HEK293T (cell line): ENCODE measurements at places on chromosomes 5 and 9.

GRCh38 chr5:124519396-124519795 is 227.0 kb downstream of the ZNF608 start:
- no peak for DNase-seq

DNA sequence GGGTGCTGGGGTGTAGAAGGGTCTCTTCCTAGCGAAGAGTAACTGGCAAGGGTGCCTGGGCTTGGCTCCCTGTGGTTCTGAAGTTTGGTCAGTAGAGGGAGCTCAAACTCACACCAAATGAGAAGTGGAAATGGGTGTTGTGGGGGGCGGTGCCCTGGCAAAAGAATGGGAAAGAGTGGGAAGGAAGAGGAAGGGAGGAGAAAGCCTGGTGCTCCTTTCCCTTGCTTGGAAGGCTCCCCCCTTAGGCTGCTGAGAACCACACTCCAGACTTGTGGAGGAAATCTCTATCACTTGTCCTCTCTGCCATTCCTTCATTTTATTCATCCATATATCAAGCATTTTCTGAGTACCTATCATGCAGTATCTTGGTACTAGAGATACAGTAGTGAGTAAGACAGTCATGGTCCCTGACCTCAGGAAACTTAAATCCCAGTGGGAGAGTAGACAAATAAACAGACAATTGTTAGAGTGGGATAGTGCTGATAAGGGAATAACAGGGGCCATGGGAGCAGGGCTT is 13.0 kb downstream of the SLC4A9 start:
- DNase-seq, result peak; percentile 77

DNA sequence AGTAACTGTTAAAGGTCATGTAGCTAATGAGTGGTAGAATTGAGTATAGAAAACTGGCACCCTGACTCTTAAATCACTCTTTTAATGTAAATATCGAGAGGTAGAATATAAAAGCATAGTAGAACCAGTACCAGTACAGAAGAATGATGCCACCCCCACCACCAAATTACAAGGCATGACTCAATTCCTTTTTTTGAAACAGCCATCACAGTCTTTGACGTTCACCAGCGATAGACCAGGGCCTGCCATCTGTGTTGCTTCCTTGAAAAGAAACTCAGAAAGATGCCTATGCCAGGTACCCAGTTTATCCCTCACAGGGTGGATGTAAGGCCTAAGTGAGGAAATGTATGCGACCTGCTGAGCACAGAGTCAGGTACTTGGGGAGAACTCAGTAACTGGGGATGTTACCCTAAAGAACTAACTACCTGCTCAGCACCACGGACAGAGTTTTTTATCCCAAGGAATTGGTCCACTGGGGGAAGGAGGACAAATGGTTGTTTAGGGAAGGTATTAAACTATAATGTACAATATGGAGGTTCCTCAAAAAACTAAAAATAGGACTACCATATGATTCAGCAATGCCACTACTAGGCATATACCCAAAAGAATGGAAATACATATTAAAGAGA is 116.5 kb downstream of the BRINP1 start:
- DNase-seq, result no peak

GRCh38 chr5:123937230-123937629 is 425.3 kb downstream of the CSNK1G3 start:
- DNase-seq, result peak; percentile 46

DNA sequence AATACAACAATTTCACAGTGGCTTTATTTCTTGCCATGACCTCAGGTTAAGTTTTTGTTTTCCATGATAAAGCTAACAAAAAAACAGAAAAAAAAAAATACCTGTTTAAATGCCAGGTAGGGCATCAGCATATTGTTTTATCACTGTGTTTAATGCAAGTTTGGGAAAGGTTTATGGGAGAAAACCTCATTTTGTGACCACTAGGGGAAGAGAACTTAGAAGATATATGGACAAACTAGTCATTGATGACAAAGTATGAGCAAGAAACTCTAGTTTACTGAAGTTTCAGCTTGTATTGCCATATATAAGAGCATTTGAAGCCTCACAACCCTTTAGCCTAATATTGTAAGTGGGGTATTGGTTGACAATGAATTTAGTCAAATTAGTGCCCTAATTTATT is 1431.4 kb upstream of the CDH18 start:
- no peak for DNase-seq

GRCh38 chr5:87069974-87070608 is 197.6 kb upstream of the RASA1 start:
- no peak for DNase-seq

DNA sequence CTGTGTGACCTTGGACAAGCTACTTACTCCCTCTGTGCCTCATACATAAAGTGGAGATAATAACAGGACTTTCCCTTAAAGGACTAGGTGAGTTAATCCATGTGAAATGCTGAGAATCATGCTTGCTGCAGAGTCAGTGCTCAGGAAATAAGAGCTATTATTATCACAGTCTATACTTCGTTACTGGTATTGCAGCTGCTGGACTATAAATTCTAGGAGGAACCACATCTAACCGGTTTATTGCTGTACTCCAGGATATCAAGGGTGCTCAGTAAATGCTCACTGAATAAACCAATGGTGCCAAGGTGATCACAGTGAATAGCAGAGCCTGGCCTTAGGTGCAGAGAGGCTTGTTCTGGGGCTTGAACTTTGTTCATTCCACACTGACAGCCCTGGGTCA is 69.3 kb downstream of the HSPA4 start:
- DNase-seq, result no peak

DNA sequence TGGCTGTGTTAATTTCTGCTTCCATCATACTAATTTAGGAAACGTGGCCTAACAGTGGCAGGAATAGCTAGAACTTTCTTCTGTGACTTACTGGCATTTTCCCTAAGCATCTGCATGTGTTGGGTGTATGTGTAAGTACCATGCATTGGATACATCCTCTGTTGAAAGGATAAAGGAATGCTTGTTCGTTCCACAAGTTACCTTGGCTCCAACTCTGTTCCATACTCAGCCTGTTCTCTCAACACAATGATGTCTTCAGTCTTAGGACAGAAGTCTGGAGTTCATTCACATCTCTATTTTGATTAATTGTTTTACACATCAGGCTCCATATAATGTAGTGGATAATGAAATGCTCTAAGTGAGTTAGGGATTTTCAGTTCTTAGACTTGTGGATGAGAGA is 190.1 kb upstream of the DMRT1 start:
- DNase-seq, result no peak

DNA sequence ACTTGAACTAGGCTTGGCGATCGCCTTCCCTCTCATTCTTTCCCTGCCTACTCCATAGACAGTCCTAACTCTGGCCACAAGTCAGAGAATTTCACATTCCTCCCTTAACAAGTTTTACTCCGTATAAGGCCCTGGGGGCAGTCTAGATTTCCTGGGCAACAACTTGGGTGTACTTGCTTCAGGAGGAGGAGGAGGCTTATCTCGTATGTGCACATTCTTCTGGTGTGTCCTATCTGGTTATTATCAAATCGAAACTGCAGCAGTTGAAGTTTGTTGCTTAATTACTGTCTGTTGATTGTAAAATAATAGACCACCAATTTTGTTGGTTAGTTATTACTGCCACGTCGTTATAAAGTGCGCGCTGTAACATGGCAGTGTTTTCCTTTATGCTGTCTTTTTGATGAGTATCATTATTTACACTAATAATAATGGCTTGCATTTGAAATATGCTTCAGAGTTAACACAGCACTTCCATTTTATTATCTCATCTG is 42.0 kb downstream of the PIP5K1B start:
- no peak for DNase-seq

DNA sequence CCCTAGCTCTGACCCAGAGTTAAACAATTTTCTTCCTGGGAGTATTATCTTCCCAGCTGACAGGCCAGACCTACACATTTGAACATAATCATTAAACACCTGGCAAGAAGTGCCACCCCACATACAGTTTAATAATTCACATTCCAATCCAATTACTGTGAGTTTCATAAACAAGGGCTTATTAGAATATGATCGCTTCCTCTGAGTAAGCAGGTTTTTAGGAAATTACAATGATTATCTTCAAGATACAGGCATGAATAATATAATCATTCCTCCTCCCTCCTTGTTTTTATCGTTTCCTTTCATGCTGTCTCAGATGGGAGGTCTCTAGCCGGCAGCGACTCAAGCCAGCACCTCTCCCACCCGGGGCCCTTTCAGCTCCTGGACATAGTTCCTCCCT is 15.8 kb upstream of the KIF4B start:
- DNase-seq, result no peak

GRCh38 chr9:130042885-130043653 is at the start of gene FNBP1:
FNBP1 (minus strand) TSS chr9:130043189; CDS start chr9:130042975, 214 bp downstream.
- peak; percentile 90 for DNase-seq

- DNase-seq, result no peak
These were observed 84.7 kb downstream of the CSNK1A1 start for GRCh38 chr5:149466457-149466972.

DNA sequence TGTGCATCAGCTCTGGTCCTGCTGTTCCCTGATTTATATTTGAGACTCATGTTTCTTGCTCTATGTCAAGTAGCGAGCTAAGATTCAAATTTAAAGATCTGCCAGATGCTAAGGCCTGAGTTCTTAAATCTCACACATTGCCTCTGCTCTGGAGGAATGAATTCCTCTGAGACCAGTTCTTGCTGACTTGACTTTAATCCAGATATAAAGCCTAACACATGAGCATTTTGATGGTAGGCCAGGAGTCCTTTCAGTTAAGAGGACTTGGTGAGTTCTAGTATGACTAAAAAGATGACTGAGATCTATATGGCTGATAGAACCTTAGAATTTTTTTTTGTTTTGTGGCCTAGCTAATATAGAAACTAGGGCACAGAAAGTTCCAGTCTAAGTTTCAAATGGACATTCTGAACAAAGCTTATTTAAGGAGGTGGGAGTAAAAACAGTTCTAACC is 1.3 kb upstream of the INIP start:
- no peak for DNase-seq

GRCh38 chr9:92294297-92294676 is 790 bp upstream of the IARS1 start:
- DNase-seq, result no peak

DNA sequence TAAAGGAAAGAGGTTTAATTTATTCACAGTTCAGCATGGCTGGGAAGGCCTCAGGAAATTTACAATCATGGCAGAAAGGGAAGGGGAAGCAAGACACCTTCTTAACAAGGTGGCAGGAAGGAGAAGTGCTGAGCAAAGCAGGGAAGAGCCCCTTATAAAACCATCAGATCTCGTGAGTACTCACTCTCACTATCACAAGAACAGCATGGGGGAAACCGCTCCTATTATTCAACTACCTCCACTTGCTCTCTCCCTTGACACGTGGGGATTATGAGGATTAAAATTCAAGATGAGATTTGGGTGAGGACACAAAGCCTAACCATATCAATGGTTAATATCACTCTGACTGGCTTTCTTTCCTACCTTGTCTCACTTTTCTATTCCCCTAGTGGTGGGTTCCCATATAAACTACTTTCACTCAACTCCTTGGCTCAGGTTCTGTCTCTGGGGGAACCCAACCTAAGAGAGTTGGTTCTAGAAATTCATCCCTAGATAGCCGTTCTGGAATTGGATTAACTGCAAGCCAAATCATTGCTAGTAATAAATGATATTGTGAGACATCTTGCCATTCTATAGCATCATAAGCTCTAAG is 749.8 kb upstream of the GRAMD2B start:
- no peak for DNase-seq

DNA sequence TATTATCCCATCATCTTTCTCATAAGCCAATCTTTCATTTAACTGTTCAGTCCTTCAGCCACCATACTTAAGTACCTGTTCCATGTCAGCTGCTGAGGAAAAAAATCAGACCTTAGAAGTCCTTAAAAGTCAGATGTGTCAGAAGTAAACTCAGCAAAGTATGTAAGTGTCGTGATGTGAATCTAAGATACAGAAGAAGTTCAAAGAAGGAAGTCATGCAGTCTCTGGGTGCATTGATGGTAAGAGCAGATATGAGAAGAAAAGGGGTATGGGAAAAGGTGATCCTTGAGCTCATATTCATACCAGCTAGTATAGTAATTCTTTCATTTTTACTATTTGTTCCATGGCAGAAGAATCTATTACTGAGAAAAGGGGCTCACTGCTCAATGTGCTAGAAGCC is 259.4 kb upstream of the CD180 start:
- no peak for DNase-seq

GRCh38 chr9:79639354-79639753 is 67.6 kb downstream of the TLE4 start:
- no peak for DNase-seq
